ENCODE measurements at places on chromosomes 13 and 19.

- DNase-seq = no peak
These were observed 121.6 kb downstream of the CYSLTR2 start for GRCh38 chr13:48775285-48775684.

GRCh38 chr19:17951157-17951989, 15.5 kb upstream of the KCNN1 start:
- no peak for DNase-seq

- no peak for DNase-seq
These were observed 9.9 kb downstream of the GRIK5 start for GRCh38 chr19:42060117-42060516.

GRCh38 chr19:56838909-56839651, 1.4 kb downstream of the PEG3 start:
- no peak for DNase-seq

DNA sequence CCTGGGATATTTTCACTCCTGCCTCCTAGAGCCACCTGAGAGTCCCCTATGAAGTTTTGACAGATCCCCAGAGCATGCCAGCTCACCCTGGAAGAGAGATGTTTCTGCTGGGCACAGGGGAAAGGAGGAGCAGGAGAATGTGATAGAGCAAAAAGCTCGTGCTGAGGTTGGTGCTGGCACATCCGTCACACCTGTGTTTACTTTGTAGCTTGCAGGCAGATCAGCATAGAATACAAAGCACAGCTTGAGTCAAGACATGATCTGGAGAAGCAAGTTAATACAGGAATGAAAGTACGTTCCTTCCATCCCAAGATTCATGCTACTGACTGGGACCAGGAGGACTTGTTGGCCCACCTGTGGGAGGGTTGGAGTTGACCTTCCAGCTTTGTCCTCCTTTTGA, 46.1 kb downstream of the HSPH1 start:
- peak; percentile 44 for DNase-seq

GRCh38 chr13:36124236-36124822, 6.9 kb downstream of the DCLK1 start:
- no peak for DNase-seq

DNA sequence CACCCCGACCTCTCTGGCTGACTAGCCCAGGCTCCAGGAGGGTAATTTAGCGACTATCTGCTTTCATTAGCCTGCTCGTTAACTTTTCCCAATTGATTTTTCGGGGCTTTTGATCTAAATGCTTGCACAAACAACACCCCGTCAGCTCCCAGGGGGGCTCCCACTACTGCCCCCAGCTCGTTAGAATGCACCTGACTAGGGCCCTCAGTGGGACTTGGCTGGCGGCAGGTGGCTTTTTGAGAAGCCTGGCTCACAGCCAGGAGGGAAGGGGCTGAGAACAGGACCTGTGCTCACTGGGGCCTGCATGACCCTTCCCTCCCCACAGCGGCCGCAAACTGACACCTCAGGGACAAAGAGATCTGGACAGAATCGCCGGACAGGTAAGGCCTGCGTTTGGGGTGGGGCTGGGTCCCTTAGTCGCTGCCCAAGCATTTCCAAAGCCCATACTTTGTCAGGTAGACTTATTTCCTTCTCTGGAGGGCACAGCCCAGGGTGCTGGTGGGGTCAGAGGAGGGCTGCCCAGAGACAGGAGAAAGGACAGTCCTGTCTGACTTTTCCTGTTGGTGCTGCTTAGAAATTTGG, 7.6 kb upstream of the CD79A start:
- DNase-seq = no peak

DNA sequence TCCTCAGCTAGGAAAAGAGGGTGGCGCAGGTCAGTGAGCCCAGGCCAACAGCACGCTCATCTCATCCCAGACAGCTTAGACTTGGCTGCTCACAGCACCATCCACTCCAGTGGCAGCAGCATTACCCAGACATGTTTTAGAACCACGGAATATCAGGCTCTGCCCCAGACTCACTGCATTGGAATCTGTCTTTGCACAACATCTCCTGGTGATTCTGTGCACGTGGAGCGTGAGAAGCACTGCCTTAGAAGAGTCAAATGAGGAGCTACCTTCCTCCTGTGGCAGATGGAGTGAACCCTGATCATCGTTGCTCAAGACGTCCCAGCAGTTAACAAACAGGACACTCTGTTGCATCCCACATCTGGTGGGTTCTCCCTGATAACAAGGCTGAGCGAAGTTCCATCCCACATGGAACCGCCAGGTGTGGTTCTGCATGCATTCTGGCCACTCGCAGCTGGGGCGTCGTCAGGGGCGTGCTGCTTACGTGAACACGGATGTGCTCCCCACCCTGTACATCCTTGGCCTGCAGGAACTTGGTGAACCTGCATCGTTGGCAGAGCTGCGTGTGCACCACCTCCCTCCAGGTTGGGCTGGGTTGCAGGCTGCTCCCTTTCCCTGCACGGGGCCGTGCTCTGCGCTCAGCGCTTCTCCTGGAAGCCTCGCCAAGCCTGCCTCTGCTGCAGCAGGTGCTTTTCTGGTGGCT, 25.2 kb upstream of the ATP11A start:
- DNase-seq = no peak

DNA sequence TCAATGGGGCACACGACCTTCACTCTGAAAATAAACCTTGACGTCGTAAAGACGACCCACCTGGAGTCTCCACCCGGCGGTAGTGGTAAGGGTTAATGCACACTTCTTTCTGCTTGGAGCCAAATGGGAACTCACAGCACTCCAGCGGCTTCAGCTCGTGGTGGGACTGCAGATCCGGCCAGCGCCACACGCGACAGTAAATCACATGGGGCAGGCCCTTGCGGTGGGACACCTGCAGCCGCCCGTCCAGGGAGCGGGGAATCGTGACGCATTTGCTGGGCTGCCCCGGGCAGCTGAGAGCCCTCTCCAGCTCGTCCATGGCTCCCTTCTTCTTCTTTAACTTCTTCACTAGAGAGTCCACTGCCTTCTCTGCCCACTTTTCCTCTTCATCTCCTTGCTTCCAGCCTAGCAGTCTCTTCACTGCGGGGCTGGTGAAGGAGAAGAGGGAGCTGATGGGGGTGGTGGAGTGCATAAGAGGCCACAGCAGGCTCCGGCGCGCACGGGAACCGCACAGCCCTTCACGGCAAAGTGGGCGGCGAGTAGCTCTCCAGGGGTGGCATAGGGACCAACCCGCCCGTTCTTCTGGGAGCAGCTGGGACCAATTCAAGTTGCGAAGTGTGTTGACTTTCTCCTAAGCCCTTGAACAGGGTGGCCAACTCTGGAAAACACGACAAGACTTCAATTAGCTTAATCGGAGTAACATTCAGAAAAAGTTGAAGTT, 40.7 kb downstream of the SMAD9 start:
- peak; percentile 39 for DNase-seq

- DNase-seq = peak; percentile 13
These were observed 50.7 kb upstream of the PNMA8B start for GRCh38 chr19:46546194-46546896.

DNA sequence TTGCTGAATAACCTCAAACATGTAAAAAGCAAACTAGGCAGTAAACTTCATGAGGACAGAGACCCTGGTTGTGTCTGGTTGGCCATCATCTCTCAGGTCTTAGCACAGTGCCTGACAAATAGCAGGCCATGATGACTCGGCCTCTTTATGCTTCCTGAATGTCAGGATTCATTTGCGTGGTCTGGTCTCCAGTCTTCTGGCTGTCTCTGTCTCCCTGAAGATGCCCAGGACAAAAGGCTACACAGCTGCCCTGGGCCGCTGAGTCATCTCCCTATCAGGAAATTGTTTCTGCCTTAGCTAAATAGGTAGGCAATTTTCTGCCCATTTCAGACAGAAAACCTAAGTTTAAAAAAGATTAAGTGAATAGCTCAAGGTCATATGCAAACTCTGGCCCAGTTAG, 84.1 kb upstream of the FNDC3A start:
- no peak for DNase-seq

GRCh38 chr13:100091391-100091790, 2.5 kb downstream of the PCCA start:
- no peak for DNase-seq

GRCh38 chr13:75489502-75490263, 7.7 kb upstream of the TBC1D4 start:
- peak; percentile 7 for DNase-seq

- no peak for DNase-seq
These were observed 6.9 kb downstream of the PRKACA start for GRCh38 chr19:14110650-14111049.

- peak; percentile 66 for DNase-seq
These were observed 350.1 kb downstream of the PCDH9 start for GRCh38 chr13:66879988-66880387.

DNA sequence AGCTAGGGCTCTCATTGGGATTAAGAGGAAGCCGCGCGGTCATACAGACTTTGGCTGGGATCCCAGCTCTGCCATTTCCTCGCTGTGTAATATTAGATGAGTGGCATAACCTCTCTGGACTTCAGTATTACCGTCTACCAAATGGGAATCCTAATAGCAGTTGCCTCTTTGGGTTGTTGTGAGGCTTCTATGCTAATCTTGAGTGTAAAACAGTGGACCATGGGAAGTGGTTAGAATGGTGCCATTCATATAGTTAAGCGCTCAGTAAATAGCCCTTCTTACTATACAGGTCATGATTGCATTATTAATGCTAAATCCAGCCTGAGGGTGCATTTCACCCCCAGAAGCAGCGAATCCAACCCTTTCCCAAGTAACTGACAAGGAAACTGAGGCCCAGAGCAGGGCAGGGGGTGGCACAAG, 566 bp upstream of the OPA3 start:
- no peak for DNase-seq

GRCh38 chr13:95360464-95361097, 59.3 kb upstream of the ABCC4 start:
- no peak for DNase-seq

- DNase-seq = peak; percentile 31
These were observed 366.4 kb downstream of the KLF12 start for GRCh38 chr13:73767747-73768315.

DNA sequence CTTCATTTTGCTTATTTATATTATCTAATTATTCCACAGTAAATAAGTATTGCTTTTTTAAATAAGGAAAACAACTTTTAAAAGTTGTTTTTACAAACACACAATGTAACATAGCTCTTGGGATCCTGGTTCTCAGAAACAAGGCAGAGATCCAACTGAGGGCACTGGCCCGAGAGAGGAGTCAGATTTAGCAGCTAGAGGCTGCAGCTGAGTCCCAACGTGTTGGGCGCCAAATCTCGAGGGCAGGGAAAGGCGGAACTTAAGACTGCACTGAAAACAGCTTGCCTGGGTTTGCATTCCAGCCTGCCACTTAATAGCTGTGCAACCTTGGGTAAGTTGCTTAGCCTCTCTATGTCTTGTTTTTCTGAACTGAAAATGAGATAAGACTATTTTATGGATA, 16.4 kb upstream of the WASF3 start:
- no peak for DNase-seq

DNA sequence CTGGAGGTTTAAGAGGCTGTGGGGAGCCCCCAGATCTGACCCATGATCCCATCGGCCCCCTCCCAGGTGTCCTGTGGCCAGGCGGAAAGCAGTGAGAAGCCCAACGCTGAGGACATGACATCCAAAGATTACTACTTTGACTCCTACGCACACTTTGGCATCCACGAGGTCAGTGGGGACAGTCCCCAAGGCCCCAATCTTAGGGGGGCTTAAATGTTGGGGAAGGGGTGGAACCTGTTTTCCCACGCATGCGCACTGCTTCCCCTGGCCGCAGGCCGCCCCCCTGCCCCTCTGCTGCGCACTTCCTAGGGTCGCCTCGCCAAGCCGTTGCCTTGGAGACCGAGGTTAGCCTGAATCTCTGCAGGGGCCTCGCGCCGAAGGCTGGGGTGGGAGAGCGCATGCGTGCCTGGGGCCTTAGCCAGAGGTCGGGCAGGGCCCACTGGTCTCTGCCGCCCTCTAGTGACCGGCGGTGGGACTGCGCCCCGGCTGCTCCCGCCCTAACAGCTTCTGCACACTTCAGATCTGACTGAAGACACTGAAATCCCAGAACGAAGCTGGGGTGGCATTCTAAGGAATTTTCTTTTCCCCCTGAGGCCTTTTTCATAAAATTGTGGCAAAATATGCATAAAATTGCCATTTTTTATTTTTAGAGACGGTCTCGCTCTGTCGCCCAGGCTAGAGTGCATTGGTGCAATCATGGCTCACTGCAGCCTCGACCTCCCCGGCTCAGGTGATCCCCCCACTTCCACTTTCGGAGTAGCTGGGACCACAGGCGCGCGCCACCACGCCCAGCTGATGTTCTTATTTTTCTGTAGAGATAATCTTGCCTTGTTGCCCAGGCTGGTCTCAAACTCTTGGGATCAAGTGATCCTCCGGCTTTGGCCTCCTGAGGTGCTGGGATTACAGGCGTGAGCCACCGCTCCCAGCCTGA, 3.6 kb downstream of the PRMT1 start:
- peak; percentile 78 for DNase-seq

Measured in NCI-H345 (cell line).